H9 (cell line): ENCODE measurements at places on chromosomes 7 and 10. TPM values are rescaled to one million over a fixed set of nuclear protein-coding genes. Genes with fewer than 3 reads are reported as not detected.

DNA sequence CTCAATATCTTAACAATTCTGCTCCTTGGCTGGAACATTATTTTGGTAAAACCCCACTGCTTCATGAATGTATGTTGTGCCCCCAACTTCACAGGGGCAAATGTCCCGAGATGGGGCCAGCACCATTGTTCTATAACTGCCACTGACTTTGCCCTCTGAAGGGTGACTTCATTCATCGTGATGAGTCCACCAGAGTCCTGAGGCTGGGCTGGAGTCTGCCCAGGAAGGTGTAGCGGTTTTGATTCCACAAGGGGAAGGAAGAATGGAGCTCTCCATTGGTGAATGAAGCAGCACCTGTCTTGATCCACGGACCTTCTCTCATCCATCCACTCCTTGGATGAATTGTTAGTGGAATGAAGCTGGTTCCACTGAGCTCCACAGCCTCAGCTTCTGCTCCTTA, 18.4 kb downstream of the AKR1B1 start:
- peaks cover 69% of the 10 kb centered on the region for H3K36me3 ChIP-seq
- no peaks in the 10 kb centered on the region for H3K4me1 ChIP-seq
- no peak overlapping the region for H3K27ac ChIP-seq
- no peak overlapping the region for H3K4me3 ChIP-seq

GRCh38 chr10:59175538-59176240, 754 bp upstream of the PHYHIPL start:
- no peak overlapping the region for H3K27ac ChIP-seq
- peak; percentile 38 for DNase-seq
- no peaks in the 10 kb centered on the region for H3K4me1 ChIP-seq
- no peaks in the 10 kb centered on the region for H3K36me3 ChIP-seq
- peaks cover 13% of the 10 kb centered on the region; the same call in 1 of the 2 replicates for H3K27me3 ChIP-seq

- no peak overlapping the region for H3K27ac ChIP-seq
- DNase-seq: no peak
- no peak overlapping the region for H3K4me3 ChIP-seq
- no peaks in the 10 kb centered on the region for H3K4me1 ChIP-seq
These were observed 138.5 kb downstream of the CPED1 start for GRCh38 chr7:121126801-121127534.

GRCh38 chr7:15862781-15863165, 176.3 kb upstream of the MEOX2 start:
- H3K4me3 ChIP-seq: no peak overlapping the region
- H3K36me3 ChIP-seq: no peaks in the 10 kb centered on the region
- H3K27ac ChIP-seq: no peak overlapping the region
- no peaks in the 10 kb centered on the region for H3K27me3 ChIP-seq
- DNase-seq: no peak
- no peaks in the 10 kb centered on the region for H3K4me1 ChIP-seq

DNA sequence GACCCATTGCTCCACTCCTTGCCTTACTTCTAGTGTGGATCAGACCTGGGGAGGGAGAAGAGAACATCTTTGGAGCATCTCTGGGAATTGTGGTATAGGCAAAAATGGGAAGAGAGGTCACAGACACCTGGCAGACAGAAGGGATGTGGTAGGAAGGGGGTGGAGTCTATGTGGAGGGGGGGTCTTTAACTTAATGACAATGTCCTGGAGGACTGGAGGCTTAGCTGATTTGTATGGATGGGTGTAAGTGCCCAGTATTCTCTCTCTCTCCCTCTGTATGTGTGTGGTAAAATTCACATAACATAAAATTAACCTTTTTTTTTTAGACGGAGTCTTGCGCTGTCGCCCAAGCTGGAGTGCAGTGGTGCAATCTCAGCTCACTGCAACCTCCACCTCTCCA, 3.1 kb upstream of the LDB1 start:
- H3K36me3 ChIP-seq: no peaks in the 10 kb centered on the region
- H3K27ac ChIP-seq: no peak overlapping the region
- H3K27me3 ChIP-seq: no peaks in the 10 kb centered on the region
- peaks cover 12% of the 10 kb centered on the region for H3K4me1 ChIP-seq

Gene UCN3
- total RNA-seq: not detected in 2 replicates
